ENCODE measurements at places on chromosomes 5 and 9. TPM values are rescaled to one million over a fixed set of nuclear protein-coding genes. Genes with fewer than 3 reads are reported as not detected.
A peak's percentile ranks its signal among the peaks of the same experiment; 100 is the strongest.

GRCh38 chr5:3343211-3343610 lies 252.4 kb upstream of the IRX1 start:
- no peaks in the 10 kb centered on the region for H3K36me3 ChIP-seq
- no peak overlapping the region for H3K4me3 ChIP-seq
- no peak for DNase-seq
- H3K4me1 ChIP-seq, result no peaks in the 10 kb centered on the region
- no peak overlapping the region for H3K27ac ChIP-seq

The IL13 gene
- not detected for total RNA-seq

The FAM151B gene
- total RNA-seq, result 4.6 TPM

- no peaks in the 10 kb centered on the region for H3K4me1 ChIP-seq
- H3K27me3 ChIP-seq, result no peaks in the 10 kb centered on the region
- H3K4me3 ChIP-seq, result no peak overlapping the region
- H3K27ac ChIP-seq, result no peak overlapping the region
- no peak for DNase-seq
These were observed 58.7 kb downstream of the MPDZ start for GRCh38 chr9:13220837-13221236.

DNA sequence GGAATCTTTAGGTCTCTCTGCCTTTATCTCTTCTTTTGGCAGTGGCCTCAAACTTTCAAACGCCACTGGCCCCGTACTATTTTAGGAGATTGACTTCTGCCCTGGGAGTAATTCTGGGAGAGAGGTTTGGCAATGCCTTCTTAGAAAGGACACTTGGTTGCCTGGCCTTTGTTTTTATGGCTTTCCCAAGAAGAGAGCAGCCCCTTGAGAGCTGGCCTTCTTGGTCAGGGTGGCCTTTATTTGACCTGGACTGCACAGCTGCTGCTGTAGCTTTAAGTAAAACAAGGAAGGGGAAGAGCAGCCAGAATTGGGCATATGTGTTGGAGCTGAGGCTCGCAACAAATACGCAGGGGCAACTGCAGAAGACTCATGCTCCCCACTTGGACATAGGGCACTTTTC lies 60.8 kb downstream of the PTPN3 start:
- no peak overlapping the region for H3K4me3 ChIP-seq
- no peak overlapping the region for H3K27ac ChIP-seq
- peak; percentile 29 for DNase-seq

The HK3 gene
- total RNA-seq, result 12.3 TPM

The PCDHGA9 gene
- total RNA-seq, result 2.7 TPM

DNA sequence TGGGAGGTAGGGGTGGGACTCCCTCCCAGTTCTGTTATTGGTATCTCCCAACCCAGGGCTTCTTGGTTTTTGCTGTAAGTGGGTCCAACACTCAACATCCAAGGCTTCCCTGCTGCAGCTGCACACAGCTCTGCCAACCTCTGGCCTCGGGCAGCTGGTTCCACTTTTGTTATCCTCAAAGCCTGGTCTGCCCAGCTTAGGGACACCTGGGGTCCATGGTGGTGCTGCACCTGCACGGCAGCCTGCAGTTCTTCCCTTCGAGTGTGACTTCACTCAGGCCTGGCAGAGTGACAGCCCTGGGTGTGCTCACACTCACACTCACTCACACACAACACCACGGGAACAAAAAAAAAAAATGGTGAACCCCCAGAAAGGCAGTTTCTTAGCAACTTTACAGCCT lies 15.3 kb upstream of the SAP30L start:
- H3K36me3 ChIP-seq, result no peaks in the 10 kb centered on the region
- no peak for DNase-seq
- no peak overlapping the region for H3K27ac ChIP-seq

The SLC22A4 gene
- 2.2 TPM for total RNA-seq

The MOCS2 gene
- total RNA-seq, result 38.2 TPM

The GMCL2 gene
- not detected for total RNA-seq
